ENCODE measurements at places on chromosomes 4 and X. TPM values are rescaled to one million over a fixed set of nuclear protein-coding genes. Genes with fewer than 3 reads are reported as not detected.

TDO2 gene
- polyA plus RNA-seq: 0.33 TPM

GPR82 gene
- polyA plus RNA-seq: not detected

CITED1 gene
- 13.8 TPM for polyA plus RNA-seq

ADAMTS3 gene
- polyA plus RNA-seq: 3.7 TPM

PABPC1L2A gene
- polyA plus RNA-seq: 0.10 TPM

PABPC1L2B gene
- polyA plus RNA-seq: not detected

PNMA6A gene
- 2.3 TPM for polyA plus RNA-seq

LRP2BP gene
- 5.9 TPM for polyA plus RNA-seq

SERTM2 gene
- polyA plus RNA-seq: 0.22 TPM

TEX11 gene
- 0.22 TPM for polyA plus RNA-seq

ATP1B4 gene
- polyA plus RNA-seq: 252 TPM

TBX22 gene
- not detected for polyA plus RNA-seq

TIGD4 gene
- polyA plus RNA-seq: 1.4 TPM

STPG2 gene
- polyA plus RNA-seq: not detected

CLDN22 gene
- 0.25 TPM for polyA plus RNA-seq

CLDN2 gene
- polyA plus RNA-seq: 0.47 TPM

ERAS gene
- polyA plus RNA-seq: not detected

FAT1 gene
- polyA plus RNA-seq: 76.0 TPM

- DNase-seq: no peak
Measured at GRCh38 chr4:9904976-9905587, 116.2 kb downstream of the SLC2A9 start.

GRCh38 chrX:153926858-153927671 is 1.0 kb upstream of the ARHGAP4 start:
- DNase-seq: peak; percentile 65

DNA sequence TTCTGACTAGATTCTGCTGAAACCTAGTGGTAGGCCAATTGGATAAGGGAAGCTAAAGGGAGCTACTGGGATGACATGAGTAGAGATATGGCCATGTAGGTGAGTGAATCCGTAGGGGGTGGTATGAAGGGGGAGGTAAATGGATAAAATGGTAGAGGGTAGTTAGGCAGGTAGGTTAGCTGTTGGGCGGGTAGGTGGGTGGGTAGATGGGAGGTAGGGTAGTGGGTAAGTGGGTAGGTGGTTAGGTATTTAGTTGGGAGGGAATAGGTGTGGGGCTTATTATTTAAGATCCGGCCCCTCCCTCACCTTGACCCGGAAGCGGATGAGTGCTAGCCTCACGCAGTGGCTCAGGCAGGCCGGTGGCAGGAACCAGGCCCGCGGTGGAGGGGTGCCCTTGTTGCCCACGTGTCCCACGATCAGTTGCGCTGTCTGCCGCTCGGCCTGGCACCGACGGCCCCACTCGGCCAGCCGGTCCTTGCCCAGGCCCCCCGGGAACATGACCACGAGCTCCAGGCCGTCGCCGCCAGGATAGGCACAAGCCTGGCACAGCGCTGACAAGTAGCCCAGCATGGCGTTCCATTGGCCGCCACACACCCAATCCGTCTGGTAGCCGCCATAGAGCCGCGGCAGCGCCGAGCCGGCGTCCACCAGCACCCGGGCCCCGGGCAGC is 725 bp downstream of the FAM120C start:
- DNase-seq: peak; percentile 54

- no peak for DNase-seq
Measured at GRCh38 chrX:138866643-138867042, 155.1 kb upstream of the FGF13 start.

DNA sequence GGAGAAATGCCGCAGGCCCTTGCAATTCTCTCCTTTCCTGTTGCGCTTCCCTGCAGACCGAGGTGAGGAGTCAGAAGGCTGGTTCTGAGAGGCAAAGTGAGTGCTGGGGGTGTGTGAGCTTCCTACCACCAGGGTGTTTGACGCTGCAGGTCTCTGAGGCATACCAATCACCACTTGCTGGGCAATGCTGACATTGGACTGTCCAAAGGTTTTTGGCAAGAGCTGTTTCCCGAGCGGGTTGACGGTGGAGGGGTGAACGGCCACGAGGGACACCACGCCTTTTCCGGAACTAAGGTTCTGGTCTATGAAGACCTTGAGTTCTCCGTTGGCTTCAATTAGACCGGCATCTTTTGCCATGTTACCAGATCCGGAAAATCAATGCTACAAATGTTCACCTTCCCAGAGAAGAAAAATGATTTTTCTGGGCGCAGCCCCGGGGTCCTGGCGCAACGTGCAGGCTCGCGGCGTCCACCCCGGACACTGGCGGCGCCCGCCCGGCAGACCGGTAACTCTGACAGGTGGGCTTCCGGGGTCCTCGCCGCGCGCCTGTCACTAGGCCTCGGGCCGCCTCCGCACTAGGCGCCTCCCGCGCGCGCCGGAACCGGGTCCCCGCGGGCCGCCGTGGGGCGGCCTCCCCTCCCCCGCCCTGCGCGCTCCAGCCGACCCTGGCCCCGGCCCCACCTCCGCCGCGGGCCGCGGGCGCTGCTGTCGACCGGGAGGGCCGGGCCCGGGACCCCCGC is 44.9 kb upstream of the FAM47C start:
- DNase-seq: no peak

- DNase-seq: no peak
Measured at GRCh38 chr4:78247536-78248285, 190.6 kb downstream of the FRAS1 start.

DNA sequence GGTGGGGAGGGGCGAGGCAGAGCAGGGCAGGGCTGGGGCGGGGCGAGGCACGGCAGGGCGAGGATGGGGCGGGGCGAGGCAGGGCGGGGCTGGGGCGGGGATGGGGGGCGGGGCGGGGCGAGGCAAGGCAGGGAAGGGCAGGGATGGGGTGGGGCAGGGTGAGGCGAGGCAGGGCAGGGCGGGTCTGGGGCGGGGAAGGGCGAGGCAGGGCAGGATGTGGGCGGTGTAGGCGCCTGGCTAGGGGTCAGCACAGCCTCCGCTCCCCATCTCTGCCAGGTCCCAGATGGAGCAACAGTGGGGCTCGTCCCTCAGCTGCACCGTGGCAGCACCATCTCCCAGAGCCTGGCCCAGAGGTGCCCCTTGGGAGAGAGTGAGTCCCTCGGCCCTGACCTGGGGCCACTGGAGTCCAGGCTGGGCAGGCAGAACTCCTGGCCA is 4.2 kb upstream of the SRPK3 start:
- no peak for DNase-seq

DNA sequence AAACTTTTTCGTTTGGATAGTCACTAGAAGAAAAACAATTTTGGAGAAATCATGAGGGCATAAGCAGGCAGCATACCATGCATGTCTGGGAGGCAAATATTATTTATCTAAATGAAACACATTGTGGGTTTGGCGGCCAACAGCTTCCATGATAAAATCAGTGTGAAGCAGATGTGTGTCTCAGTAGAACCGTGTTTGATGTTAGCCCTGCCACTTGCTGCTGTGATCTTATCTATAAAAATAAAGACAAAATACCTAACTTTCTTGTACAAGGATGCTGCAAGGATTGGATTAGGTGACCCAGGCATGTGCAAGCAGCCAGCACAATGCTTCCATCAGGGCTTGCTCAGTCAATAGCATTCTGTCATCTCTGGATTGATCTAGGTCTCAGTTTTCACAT is 341.4 kb downstream of the PACRGL start:
- no peak for DNase-seq

- DNase-seq: peak; percentile 17
Measured at GRCh38 chr4:111960241-111960667, 185.0 kb upstream of the FAM241A start.

GRCh38 chr4:62051332-62051731 is 851.2 kb downstream of the ADGRL3 start:
- DNase-seq: no peak

DNA sequence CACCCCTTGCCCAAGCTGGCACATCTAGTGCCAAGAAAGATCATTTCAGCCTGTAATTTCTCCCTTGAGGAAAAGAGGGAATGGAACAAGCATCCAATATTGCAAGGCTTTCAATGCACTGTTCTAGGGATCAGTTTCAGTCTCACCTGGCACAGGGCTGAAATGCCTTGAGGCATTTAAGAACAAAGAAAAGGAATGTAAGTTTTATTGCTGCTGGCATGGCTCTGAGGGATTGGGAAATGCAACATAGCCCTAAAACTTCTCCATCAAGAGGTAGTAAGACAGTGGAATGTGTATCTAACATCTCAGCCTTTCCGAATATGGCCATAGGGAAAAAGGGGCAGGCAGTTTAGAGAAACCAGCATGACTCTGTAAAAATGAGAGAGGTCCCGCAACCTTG is 732.6 kb upstream of the LCORL start:
- DNase-seq: no peak

DNA sequence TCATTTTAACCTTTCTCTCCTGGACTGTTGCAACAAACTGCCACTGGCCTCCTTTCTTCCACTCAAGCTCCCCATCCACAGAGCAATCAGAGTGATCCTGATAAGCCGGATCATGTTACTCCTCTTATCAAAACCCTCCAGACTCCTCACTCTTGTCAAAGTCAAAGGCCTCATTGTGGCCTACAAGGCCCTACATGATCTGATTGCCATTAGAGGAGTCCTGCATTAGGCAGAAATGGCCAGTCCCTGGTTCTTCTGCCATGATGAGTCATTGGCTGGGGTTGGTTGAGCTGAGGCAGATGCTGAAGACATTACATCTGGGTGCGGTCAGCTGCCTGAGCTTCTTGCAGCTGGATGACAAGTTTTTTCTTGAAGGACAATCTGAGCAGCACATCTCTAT is 32.7 kb upstream of the CASK start:
- no peak for DNase-seq

- DNase-seq: no peak
Measured at GRCh38 chrX:10507181-10507580, 113.2 kb downstream of the MID1 start.

GRCh38 chrX:20454117-20454516 is 187.4 kb upstream of the RPS6KA3 start:
- DNase-seq: no peak

GRCh38 chr4:79199743-79200142 is 126.1 kb downstream of the NAA11 start:
- DNase-seq: no peak

- DNase-seq: no peak
Measured at GRCh38 chrX:118174516-118175098, 58.0 kb upstream of the KLHL13 start.

GRCh38 chrX:12986164-12986779 is 11.4 kb downstream of the TMSB4X start:
- no peak for DNase-seq

- DNase-seq: peak; percentile 36
Measured at GRCh38 chrX:31872007-31872406, 800.2 kb upstream of the FTHL17 start.

DNA sequence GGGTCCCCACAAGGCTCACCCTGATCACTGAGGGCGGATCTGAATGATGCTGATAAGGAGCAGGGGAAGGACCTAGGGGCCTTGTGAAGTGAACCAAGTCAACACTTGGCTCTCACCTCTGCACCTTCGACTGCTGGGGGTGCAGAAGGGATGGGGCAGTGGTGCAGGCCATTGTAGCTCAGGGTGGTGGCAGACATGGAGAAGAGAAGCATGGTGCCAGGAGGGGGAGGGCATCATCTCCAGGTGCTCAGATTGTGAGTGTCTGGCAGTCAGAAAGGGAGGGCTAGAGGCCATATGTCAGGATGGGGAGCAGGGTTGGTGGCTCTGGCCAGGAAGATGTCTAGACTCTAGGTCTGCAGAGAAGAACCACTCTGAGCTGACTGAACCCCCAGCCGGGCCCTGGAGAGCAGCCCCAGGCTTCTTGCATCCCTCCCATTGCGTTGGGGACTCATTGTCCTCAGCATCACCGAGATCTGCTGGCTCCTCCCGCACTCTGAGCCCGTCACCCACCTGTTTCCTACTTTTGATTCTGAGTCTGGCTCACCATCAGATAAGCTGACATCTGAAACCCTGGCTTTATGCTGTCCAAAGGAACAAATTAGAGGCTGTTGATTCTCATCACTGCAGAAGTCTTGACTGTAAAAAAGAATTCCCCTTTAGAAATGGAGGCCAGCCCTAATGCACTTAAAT is 3.8 kb downstream of the APLN start:
- no peak for DNase-seq

DNA sequence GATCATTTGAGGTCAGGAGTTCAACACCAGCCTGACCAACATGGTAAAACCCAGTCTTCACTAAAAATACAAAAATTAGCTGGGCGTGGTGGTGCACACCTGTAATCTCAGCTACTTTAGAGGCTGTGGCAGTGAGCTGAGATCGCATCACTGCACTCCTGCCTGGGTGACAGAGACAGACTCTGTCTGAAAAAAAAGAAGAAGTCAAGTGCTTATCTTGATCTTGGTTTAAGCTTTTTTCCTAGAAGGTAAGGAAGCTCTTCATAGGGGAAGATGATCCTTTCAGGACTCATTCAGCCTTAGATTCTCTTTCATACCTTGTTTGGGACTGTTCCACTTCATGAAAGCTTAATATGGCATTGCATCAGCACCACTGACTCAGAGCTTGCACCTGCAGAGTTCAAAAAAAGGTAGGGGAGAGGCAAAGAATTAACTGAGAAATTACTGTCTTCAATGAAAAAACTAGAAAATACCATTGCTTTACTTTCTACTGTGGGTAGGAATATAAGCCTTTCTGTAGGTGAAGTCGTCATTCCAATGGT is 70.8 kb upstream of the EPGN start:
- no peak for DNase-seq

DNA sequence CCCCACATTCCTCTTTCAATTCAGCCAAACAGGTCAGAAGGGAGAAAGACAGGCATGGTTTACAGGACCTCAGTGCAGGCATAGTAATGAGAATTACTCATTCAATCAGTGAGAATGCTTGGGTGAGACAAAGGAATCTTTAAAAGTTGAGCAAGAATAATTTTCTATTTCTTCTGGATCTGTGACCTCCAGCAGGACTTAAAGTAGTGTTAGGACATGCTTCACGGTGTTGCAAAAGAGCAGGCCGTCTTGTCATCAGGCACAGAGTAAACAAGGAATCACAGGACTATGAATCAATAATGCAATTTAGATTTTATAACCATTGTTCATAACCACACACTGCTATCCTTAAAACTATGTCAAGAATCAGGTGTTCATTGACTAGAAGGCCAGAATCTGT is 130.6 kb upstream of the GLRA2 start:
- no peak for DNase-seq

- no peak for DNase-seq
Measured at GRCh38 chr4:108902769-108903168, 139.9 kb upstream of the ETNPPL start.

- DNase-seq: no peak
Measured at GRCh38 chr4:176953021-176953420, 160.3 kb upstream of the VEGFC start.

DNA sequence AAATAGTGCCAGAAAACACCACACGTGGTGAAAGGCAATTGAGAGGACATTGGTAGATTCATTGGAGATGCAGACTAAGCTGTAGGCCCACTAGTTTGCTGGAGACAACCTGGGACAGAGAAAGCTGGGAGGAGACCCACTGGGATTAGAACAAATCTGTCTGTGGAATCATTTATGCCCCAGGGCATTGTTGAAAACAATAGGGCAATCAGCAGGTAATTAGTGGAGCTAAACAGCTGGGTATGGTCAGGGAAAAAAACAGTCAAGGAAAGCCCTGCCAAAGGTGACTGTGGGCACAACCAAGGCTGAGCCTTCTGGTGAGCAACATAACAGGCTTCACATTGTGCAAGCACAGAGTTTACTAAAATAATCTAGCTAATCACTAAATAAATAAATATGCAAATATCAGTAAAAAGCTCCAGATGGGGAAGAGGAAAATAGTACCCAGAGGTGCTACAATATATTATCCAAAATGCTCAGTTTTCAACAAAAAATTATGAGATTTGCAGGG is 9.0 kb downstream of the TCEAL3 start:
- DNase-seq: no peak

Data from muscle of back (tissue), 13 donors.